ENCODE measurements at places on chromosomes 1 and 21. TPM values are rescaled to one million over a fixed set of nuclear protein-coding genes. Genes with fewer than 3 reads are reported as not detected.

NCF2 gene
- total RNA-seq, result 21.5 TPM

FLAD1 gene
- total RNA-seq, result 34.7 TPM

SPRR1B gene
- not detected for total RNA-seq

CHRNB2 gene
- not detected for total RNA-seq

COL6A2 gene
- 1.1 TPM for total RNA-seq

FAM43B gene
- total RNA-seq, result not detected

LCE3E gene
- total RNA-seq, result not detected

SYCP1 gene
- not detected for total RNA-seq

- H3K4me3 ChIP-seq, result no peak overlapping the region
- no peak overlapping the region for H3K27ac ChIP-seq
- no peak for DNase-seq
- peaks cover 71% of the 10 kb centered on the region for H3K36me3 ChIP-seq
- no peaks in the 10 kb centered on the region for H3K27me3 ChIP-seq
Observed at GRCh38 chr21:33510826-33511225, 19.3 kb upstream of the DNAJC28 start.

DNA sequence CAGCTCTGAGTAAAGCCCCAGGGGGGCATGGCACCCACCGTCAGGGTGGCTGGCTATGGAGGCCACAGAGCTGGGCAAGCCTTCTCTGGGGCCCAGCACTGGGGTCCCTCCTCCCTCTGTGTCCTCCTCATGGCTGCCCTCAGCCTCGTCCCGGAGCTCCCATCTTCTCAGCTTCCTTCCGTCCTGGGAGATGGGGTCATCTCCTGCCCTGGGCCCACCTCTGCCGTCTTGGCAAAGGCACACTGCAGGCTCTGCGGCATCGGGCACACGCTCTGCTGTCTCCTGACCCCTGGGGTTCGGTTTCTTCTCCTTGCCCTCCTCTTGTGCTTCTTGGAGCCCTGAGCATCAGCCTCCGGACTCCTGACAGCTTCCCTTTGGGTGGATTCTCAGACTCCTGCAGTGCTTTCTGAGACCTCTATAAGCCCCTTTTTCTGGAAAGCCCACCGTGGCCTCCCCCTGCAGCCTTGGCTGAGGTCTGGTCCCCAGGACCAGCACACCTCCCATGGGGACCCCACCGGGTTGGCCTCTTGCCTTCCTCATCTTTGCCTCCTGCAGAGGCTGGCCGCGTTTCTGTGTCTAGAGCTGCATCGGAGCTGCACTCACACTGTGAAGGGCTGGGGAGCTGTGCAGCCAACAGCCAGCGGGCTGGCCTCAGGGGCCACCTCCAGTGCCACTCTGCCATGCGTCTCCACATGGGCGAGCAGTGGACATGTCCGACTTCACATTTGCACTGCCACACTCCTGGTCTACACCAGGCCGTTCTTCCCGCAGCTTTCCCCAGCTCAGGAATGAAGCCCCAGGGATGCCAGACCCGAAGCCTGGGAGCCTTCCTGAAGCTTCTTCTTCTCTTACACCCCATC is 11.6 kb downstream of the UMODL1 start:
- no peak overlapping the region for H3K4me3 ChIP-seq
- no peaks in the 10 kb centered on the region for H3K4me1 ChIP-seq
- no peaks in the 10 kb centered on the region for H3K27me3 ChIP-seq
- no peak for DNase-seq
- H3K36me3 ChIP-seq, result no peaks in the 10 kb centered on the region

DNA sequence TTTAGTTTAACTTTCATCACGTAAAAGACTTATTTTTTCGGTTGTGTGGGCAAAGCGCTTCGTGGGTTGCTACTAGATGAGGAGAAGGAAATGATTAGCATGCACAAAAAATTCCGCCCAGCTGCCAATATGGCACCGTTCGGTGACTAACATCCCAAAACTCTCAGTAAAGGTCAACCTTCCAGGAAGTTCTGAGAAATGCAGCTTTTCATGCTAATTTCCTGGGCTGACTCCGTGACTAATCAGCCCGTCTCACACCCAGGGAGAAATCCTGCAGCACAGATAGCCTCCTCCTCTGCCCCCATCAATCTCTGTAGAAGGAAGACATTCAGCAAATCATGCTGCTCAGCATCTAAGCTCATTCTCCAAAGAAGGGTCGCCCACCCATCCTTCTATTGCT is 34.1 kb downstream of the TMCO4 start:
- H3K4me3 ChIP-seq, result no peak overlapping the region
- H3K36me3 ChIP-seq, result peaks cover 12% of the 10 kb centered on the region
- peak; percentile 32 for DNase-seq
- H3K27me3 ChIP-seq, result no peaks in the 10 kb centered on the region

DNA sequence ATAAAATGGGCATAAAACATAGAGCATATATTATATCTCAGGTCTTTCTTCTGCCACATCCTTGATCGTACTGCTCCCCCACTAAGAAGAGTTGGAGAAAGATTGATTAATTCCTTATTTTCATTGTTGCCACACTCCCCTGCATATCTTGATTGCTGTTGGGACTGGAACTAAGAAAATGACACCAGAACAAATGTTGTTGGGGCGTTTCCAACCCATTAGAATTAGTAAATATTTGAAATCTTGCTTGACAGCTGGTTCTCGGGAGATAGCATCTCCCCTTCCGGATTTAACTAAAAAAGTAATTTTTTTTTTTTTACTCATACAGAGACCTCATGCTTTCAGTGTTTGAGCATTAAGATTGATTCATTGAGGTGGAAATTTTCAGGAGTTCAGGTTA is 493.0 kb upstream of the PLXNA2 start:
- peaks cover 3% of the 10 kb centered on the region for H3K27me3 ChIP-seq
- no peaks in the 10 kb centered on the region for H3K36me3 ChIP-seq
- H3K27ac ChIP-seq, result no peak overlapping the region
- no peak overlapping the region for H3K4me3 ChIP-seq
- peaks cover 3% of the 10 kb centered on the region for H3K4me1 ChIP-seq

DNA sequence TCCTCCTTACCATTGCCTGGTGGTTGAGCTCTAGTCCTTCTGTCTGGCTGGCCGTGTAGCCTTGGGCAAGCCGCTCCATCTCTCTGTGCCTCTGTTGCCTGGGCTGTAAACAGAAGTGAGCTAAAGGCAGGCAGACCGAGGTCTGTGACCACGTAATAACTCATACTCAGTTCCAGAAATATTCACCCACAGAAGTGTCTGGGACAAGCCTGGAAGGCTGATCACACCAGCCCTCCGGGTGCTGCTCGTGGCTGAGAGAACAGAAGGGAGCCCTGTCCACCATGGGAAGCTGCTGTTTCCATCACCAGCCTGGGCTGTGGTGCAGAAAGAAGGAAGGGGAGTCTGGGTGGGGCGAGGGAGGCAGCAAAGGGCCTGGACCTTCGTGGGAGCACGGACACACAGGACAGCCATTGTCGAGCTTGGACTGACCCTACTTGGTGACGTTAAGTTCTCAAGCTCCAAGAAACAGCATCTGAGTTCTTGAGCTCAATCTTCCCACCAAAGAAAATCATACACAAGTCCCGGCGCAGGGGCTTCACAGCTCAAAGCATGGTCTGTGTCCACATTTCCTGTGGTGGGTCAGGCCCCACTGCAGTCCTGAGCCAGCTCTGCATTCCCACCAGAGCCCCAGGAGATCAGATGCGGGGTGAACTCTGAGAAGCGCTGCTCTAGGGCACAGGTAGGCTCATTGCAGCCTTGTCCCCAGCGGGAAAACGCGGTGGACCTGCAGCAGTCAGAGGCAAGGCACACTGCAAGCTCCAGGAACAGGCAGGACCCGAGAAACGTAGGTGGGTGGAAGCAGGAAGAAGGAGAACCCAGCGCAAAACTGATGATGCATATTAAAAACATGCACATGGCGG is 61.8 kb downstream of the RUNX3 start:
- no peak overlapping the region for H3K4me3 ChIP-seq
- peaks cover 37% of the 10 kb centered on the region for H3K27me3 ChIP-seq
- no peaks in the 10 kb centered on the region for H3K36me3 ChIP-seq
- no peak overlapping the region for H3K27ac ChIP-seq

GRCh38 chr1:119978018-119978505 is 81.7 kb upstream of the ADAM30 start:
- H3K36me3 ChIP-seq, result peaks cover 35% of the 10 kb centered on the region
- peaks cover 8% of the 10 kb centered on the region for H3K4me1 ChIP-seq
- DNase-seq, result no peak
- no peak overlapping the region for H3K4me3 ChIP-seq
- H3K27ac ChIP-seq, result no peak overlapping the region

GRCh38 chr1:183339556-183340167 is 78.5 kb downstream of the NMNAT2 start:
- DNase-seq, result no peak
- no peaks in the 10 kb centered on the region for H3K36me3 ChIP-seq
- no peaks in the 10 kb centered on the region for H3K4me1 ChIP-seq
- H3K4me3 ChIP-seq, result no peak overlapping the region

GRCh38 chr21:19833082-19833481 is 1165.1 kb upstream of the NCAM2 start:
- H3K27me3 ChIP-seq, result no peaks in the 10 kb centered on the region
- no peaks in the 10 kb centered on the region for H3K36me3 ChIP-seq
- no peaks in the 10 kb centered on the region for H3K4me1 ChIP-seq
- no peak for DNase-seq
- H3K4me3 ChIP-seq, result no peak overlapping the region

- no peak overlapping the region for H3K27ac ChIP-seq
- no peaks in the 10 kb centered on the region for H3K36me3 ChIP-seq
- peaks cover 6% of the 10 kb centered on the region for H3K4me1 ChIP-seq
- no peak for DNase-seq
Observed at GRCh38 chr1:43042773-43043457, 84.2 kb upstream of the SLC2A1 start.

DNA sequence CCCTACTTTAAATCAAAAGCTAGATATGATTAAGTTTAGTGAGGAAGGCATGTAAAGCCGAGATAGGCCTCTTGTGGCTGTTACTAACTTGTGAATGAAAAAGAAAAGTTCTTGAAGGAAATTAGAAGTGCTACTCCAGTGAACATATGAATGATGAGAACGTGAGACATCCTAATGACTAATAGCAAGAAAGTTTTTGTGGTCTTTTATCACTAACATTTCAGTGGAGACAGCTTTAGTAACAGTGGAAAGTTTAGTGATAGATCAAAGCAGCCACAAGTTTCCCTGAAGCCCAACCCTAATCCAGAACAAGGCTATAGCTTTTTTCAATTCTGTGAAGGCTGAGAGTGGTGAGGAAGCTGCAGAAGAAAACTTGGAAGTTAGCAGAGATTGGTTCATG is 73.6 kb upstream of the LRRC8B start:
- H3K36me3 ChIP-seq, result no peaks in the 10 kb centered on the region
- no peak for DNase-seq
- peaks cover 40% of the 10 kb centered on the region for H3K27me3 ChIP-seq
- peak overlapping the region; percentile 1 for H3K27ac ChIP-seq
- no peak overlapping the region for H3K4me3 ChIP-seq

DNA sequence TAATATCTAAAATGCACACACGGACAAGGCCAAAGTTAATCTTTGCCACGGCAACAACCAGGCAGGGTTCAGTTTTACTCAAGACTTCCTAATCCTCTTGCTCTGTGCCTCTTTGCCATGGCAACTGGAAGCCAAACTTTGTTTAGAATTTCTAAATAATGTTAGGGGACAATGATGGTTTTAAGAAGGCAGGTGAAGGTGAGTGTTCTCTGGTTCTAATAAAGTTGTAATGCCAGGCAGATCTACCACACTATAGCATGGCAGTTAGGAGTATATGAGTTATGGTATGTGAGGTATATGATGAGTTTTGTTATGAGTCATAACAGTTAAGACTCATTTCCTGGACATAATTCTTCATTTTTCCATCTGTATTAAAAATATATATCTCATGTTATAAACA is 2.7 kb downstream of the PTPRC start:
- H3K27ac ChIP-seq, result peak overlapping the region; percentile 86
- peaks cover 64% of the 10 kb centered on the region for H3K36me3 ChIP-seq
- H3K4me3 ChIP-seq, result peak overlapping the region; percentile 94
- peaks cover 44% of the 10 kb centered on the region for H3K4me1 ChIP-seq
- H3K27me3 ChIP-seq, result no peaks in the 10 kb centered on the region
- DNase-seq, result peak; percentile 54

DNA sequence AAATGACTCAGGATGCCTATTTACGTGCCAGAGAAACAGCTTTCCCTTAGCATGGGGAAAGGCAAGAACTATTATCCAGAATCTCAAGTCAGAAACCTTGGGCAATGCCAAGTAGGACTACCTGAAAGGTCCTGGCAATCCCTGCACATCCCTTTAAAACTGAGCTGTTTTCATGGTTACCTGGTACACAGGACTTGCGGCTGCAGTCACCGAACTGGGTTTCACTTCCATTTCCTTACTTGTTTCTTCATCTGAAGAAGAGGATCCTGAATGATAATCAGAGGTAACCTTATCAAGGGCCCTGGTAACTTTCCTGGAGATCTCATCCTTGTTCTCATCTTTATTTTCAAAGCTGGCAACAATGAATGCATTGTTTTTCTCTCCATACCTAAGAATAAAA is 14.3 kb downstream of the BTG3 start:
- peaks cover 63% of the 10 kb centered on the region for H3K36me3 ChIP-seq
- H3K27me3 ChIP-seq, result no peaks in the 10 kb centered on the region
- no peak overlapping the region for H3K4me3 ChIP-seq
- DNase-seq, result no peak
- H3K27ac ChIP-seq, result peak overlapping the region; percentile 31

GRCh38 chr1:24452922-24453485 is 37.4 kb downstream of the NIPAL3 start:
- no peak overlapping the region for H3K27ac ChIP-seq
- no peaks in the 10 kb centered on the region for H3K27me3 ChIP-seq
- peaks cover 67% of the 10 kb centered on the region for H3K36me3 ChIP-seq
- DNase-seq, result no peak

GRCh38 chr1:167984886-167985489 is 48.1 kb upstream of the MPC2 start:
- peaks cover 26% of the 10 kb centered on the region for H3K36me3 ChIP-seq
- H3K4me3 ChIP-seq, result no peak overlapping the region
- H3K4me1 ChIP-seq, result peaks cover 4% of the 10 kb centered on the region
- no peaks in the 10 kb centered on the region for H3K27me3 ChIP-seq

DNA sequence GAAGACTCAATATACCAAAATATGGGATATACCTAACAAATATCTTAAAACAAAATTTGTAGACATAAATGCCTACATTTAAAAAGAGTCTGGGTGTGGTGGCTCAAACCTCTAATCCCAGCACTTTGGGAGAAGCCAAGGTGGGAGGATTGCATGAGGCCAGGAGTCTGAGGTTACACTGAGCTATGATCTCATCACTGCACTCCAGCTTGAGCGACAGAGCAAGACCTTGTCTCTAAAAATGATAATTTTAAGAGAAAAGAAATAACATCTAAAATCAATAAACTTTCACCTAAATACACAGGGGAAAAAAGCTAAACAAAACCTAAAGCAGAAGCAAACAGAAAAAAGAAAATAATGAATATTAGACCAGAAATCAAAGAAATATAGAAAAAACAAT is 102.7 kb upstream of the PBX1 start:
- no peak overlapping the region for H3K27ac ChIP-seq
- no peaks in the 10 kb centered on the region for H3K27me3 ChIP-seq
- H3K4me1 ChIP-seq, result no peaks in the 10 kb centered on the region
- no peak for DNase-seq
- no peak overlapping the region for H3K4me3 ChIP-seq

Measured in activated CD4-positive, alpha-beta memory T cell treated with anti-CD3 and anti-CD28 coated beads, Interleukin-2, amount 10 ng/mL, durations not matched to agents 7 days and 5 days (primary cell).